NK-92 treated with Interleukin-12 subunit alpha and Interleukin-12 subunit beta, amount 100 ng/mL, for 24 hours (cell line): ENCODE measurements at places on chromosomes 5 and 9.

DNA sequence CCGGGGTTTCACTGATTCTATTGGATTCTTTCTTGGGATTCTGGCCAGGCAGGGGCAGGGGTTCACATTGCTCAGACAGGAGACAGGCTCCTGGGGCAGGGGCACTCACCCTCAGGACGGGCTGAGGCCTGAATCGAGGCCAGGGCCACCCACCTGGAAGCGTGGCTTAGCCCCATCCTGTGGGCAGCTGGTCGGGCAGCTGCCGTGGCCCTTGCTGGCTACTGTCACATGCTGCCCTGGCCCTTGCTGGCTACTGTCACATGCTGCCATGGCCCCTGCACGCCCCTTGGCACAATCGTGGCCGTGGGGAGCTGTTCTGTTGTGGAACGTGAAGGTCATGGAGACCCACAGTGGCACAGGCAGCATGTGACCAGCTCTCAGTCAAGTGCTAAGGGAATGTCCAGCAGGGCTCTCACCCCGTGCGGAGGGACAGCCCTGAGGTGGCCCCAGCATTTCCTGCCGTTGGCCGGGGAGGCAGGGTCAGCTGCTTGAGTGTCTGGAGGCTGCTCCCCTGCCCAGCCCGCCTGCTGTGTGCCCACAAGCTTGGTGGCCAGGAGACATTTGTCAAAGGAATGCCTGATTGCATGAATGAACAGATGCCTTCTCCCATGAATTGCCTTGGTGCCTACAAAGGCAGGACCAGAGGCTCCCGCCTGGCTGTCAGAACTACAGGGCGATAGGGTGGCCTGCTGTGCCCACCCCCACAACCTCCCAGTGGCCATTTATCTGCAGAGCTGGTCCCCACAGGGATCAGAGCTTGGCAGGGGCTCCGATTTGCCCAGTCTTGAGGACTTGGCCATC lies 16.9 kb upstream of the TMEM250 start:
- DNase-seq: no peak

DNA sequence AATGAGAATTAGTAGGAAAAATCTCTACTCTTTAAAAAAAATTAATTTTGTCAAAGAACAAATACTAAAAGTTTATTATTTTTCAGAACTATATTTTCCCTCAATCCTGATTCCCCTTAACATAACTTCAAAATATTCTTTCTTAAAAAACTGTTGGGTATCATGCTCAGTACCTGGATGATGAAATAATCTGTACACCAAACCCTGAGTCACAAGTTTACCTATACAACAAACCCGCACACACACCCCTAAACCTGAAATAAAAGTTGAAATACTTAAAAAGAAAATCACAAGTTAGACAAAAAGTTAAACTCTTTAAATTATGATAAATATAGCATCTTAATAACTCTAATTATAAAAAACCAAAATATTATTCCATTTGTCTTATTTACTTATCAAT lies 812.3 kb downstream of the MAT2B start:
- DNase-seq: no peak

DNA sequence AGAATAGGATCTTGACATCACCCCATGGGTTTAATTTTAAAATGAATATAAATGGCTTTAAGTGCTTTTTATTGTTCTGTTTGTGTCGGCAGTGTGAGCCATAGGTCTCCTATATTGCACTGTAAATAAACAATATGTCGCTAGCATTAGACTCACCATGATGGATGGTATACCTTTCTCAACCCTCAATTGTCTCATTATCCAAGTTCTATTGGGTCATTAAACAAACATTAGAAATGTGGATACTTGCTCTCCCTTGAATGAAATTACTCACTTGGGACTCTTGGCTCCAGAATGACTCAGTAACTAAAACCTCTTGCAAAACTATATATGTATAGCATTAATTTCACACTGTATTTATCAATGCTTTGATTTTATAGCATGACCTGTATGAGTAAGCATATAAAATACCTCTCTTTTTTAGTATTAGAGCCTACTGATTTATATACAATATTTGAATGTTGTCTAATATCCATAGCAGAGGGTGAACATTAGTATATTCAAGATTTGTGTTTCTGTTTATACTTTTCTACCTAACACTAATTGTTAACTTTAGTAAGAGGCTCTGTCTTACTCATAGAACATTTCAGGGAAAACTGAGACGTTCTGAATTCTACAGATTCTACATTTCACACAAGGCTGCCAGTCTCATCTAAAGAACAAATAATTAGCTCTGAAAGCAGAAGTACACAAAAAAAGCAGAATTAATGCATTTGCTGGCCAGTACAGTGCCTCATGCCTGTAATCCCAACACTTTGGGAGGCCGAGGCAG lies 303.8 kb upstream of the PRR16 start:
- no peak for DNase-seq

DNA sequence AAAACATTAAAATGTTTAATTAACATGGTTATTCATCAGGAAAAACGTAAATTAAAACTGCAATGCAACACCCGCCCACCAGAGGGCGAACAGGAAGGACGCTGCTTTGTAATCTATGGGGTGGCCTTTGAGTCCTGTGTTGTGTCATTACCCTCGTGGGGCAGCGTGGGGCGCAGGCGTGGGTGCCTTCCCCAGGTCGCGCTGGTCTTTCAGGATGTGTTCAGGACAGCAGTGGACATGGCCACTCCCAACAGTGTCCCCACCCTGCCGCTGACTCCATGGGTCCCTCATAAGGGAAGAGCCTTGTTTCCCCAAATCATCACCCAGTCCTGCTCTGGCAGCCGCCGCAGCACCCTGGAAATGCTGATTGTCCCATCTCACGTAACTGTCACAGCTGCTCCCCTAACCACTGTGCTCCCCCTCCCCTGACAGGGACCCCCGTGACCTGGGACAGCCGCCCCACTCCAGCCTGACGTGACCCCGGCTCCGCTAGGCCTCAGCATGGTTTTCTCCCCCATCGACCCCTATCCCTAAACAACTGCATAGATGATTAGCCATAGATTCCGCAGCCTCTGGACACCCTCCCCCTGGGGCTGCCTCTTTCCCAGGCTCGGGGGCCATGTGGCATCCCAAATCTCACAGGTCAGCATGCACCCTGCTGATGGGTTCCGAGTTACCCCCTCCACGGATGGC lies 36.4 kb downstream of the GLT6D1 start:
- DNase-seq: peak; percentile 10

DNA sequence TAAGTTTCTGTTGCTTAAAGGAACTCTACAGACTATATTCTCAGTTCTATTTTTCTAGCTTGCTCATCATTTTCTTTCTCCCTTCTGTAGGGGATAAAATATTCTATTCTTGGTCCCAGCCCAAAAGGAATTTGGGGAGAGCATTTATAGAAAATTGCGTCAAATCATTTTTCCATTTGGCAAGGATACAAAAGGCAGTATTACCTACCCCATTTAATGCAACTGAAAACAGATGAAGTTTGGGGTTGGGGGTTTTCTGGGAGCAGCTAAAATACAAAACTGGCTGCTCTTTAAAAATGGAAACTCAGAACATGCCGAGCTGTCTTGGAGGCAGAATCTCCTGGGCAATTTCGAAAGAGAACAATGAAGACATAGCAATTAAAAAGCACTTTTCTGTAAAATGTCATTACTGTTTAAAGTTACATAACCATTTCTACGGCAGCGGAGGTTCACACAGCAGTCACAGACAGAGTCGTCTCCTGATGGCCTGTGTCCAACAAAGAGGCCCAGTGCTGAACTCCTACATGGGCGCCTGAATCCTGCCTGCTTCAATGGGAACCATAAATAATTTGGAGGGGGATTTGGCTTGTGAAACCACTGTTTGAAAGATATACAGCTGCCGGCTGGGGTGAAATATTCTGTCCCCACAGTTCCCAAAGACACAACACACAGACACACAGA lies 152.4 kb downstream of the BRINP1 start:
- DNase-seq: no peak

GRCh38 chr9:97761056-97761598 lies 64.0 kb upstream of the XPA start:
- DNase-seq: no peak

GRCh38 chr9:81479573-81479972 lies 209.8 kb downstream of the TLE1 start:
- DNase-seq: no peak

- no peak for DNase-seq
Observed at GRCh38 chr5:169832304-169832703, 148.0 kb downstream of the INSYN2B start.

- DNase-seq: no peak
Observed at GRCh38 chr5:177354256-177354655, 2.8 kb upstream of the LMAN2 start.

DNA sequence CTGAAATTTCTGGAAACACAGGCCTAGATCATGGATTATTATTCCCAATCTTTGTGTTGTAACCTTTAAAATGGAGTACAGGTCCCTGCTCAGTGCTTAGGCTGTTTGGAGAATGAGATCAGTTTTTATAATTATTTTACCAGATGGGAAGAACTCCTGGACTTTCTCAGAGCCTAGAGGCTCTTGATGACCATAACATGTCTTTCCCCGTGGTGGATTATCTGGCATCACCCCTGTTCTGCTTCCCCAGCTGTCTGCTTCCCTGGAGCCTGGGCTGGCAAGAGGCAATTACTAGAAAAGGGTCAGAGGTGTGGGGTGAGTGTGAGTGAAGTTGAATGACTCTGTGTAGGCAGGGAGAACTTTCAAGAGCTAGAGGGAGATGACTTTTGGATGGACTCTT lies 143.0 kb downstream of the CARTPT start:
- no peak for DNase-seq

DNA sequence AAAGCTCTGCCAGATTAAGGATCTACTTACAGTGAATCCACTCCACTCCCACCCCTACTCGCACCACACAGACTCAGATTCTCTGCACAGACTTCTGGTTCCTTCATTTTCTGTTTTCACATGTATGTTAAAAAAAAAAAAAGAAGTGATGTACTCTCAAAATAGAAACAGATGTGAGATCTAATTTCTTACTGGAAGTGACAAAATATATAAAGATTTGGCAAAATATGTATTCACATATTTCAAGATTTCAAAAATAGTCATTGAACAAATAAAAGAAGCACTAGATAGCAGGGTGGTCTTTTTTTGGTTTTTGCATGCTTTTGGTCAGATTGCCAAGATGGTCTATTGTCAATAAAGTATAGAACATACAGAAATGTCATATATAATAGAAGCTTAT lies 379.2 kb downstream of the TMEM167A start:
- no peak for DNase-seq

DNA sequence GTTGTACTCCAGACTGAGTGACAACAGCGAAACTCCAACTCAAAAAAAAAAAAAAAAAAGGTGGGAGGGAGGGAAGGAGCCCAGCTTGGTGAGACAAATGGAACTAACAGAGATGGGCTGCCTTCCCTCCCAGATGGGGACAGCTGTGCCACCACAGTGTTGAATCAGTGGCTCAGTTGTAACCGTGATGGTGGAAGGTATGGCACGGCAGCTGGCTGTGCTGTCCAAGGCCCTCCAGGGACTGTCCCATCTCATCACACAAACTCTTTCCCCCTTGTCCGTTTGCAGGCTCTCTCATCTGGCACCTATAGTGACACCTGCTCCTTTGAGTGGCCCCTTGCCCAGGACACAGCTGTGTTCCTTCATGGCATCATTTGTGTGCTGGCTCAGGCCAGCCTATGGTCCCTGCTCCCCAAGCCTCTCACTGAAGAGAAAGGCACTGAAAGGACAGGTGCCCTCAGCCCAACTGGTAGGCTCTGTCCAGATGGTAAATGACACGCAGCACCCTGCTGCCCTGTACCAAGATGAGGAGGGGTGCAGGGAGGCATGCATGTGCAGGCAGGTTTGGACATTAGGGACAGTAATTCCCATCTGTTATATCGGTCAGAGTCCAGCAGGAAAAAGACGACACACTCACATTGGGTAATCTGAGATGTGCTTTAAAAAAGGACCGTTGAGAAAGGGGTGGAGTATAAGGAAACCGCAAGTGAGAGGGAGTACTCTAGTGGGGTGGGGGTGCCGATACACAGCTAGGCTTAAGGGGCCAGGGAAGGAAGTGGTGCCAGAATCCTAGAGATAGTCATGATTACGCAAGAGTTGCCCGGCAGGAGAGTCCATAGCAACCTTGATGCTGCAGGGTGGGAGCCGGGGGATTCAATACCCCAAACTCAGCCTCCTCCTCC lies 4.3 kb downstream of the SMIM33 start:
- DNase-seq: no peak

- no peak for DNase-seq
Observed at GRCh38 chr9:13721481-13722235, 442.2 kb upstream of the MPDZ start.
